ENCODE measurements at places on chromosomes 12 and 14. TPM values are rescaled to one million over a fixed set of nuclear protein-coding genes. Genes with fewer than 3 reads are reported as not detected.
A peak's percentile ranks its signal among the peaks of the same experiment; 100 is the strongest.

Gene FGD6
- 16.2 TPM for total RNA-seq

Gene FOXG1
- not detected for total RNA-seq

Gene ANKRD33
- not detected for total RNA-seq

Gene MAP3K12
- total RNA-seq, result 9.7 TPM

Gene NOPCHAP1
- total RNA-seq, result 10.4 TPM

Gene FAIM2
- 6.4 TPM for total RNA-seq

Gene INSM2
- not detected for total RNA-seq

Gene PKP2
- 148 TPM for total RNA-seq

Gene YEATS4
- total RNA-seq, result 9.8 TPM

Gene TRAFD1
- total RNA-seq, result 18.0 TPM

Gene MDP1
- total RNA-seq, result 14.5 TPM

Gene METTL1
- total RNA-seq, result 7.2 TPM

DNA sequence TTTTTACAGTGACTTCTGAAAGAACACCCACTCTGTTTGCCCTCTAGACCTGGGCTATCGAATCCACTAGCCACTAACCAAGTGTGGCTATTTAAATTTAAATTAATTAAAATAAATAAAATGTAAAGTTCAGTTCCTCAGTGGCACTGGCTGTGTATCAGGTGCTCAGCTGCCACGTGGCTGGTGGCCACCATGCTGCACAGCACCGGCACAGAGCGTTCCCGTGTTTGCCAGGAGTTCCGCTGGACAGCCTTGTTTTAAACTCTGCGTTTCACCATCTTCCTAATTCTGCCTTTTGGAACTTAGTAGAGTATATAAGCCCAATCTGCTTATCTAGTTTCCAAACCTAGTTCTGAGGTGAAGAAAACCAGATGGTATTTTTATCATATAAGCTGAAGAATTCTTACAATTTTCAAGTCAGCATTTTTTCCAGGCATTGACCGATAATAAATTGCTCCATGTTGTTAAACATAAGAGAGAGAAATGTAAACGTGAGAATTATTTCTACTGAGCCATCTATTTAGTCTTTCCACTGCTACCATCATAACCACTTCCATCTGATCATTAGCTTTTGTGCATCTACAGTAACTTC is 339.0 kb downstream of the CACNA1C start:
- no peak for DNase-seq

DNA sequence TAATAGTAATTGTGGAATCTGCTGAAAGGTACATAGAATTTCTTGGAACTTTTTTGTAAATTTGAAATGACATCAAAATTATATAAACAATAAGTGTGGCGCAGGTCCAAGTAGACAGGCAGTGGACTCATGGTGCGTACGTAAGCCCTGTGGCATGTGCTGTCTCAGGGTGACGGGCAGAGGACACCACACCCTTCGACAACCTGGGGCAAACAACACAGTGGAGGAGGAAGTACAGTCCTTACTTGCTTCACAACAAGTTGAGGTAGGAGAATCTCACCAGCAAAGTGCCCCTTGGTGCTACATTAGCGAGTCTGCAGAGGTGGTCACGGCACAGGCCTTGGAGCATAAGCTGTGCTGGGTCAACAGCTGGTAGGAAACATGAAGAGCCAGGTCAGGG is 180.9 kb downstream of the AEBP2 start:
- DNase-seq, result no peak

DNA sequence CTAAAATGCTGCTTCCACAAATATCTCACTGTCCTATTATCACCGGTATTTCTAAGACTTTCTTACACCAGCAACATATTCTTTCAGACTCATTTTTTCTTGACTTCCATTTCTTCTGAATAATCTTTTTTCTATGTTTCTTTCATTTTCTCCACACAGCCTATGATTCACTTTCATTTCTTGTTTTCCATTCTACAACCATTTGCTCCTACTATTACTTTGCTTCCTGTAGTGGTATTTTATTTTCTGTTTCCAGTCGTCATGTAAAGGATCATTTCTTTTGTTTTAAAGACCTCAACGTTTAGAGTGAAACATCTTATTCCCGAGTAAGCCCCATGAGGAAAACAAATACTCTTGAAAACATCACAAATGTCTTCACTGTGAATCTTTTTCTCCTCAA is 182.2 kb upstream of the MDGA2 start:
- DNase-seq, result no peak

DNA sequence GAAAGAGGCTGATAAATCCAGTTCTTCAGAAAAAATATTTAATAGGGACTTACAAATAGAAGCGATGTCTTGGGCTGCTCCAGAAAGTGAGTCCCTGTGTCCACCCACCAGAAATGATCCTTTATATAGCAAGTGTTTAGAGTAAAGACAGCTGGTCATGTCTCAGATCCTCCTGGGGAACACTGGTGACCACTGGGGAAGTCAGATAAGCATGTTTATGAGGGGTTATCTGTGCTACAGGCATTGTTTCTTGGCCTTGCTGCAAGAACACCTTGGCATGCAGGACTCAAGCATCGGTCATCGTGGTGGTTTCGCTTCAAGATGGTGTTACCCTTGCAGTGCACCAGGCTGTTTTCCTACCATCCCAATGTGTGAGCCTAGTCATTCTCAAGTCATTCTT is 27.2 kb downstream of the CPM start:
- no peak for DNase-seq

- no peak for DNase-seq
These were observed 1.9 kb downstream of the HEATR5A start for GRCh38 chr14:31418440-31418839.

DNA sequence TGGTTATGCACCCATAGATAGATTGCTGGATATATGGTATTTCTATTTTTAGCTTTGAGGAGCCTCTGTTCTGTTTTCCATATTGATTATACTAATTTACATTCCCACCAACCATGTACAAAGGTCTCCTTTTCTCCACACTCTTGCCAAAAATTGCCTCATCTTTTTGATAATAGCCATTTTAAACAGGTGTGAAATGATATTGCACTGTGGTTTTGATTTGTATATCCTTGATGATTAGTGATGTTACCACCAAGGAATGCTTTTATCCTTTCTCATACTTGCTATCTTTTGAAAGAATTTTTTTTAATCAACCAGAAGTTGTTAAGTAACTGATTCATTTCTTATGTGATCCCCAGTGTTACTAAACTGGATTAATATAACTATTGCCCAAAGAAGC is 60.0 kb downstream of the BBS10 start:
- no peak for DNase-seq

GRCh38 chr12:65903691-65904383 is 79.6 kb downstream of the HMGA2 start:
- DNase-seq, result no peak

GRCh38 chr14:97840159-97840558 is 1043.0 kb downstream of the VRK1 start:
- no peak for DNase-seq

DNA sequence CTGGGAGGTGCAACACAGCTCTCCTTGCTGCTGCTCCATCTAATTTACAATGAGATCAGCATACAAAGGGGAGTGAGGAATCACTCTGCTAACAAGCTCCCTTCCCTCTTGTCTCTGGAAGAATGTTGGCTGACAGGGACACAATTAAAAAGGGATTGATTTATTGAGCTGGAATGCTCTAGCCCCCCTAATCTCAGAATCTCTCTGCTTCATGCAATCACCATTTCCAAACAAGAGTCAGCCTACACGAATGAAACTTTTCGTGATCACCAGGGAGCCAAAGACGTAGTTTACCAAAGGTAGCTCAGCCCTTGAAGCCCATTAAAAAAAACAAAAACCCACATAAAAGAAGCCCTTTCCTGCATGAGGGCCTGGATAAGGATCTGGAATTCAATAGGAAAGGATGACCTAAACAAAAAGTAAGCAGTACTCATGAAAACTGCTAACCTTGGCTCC is 223.8 kb downstream of the C12orf75 start:
- DNase-seq, result no peak

DNA sequence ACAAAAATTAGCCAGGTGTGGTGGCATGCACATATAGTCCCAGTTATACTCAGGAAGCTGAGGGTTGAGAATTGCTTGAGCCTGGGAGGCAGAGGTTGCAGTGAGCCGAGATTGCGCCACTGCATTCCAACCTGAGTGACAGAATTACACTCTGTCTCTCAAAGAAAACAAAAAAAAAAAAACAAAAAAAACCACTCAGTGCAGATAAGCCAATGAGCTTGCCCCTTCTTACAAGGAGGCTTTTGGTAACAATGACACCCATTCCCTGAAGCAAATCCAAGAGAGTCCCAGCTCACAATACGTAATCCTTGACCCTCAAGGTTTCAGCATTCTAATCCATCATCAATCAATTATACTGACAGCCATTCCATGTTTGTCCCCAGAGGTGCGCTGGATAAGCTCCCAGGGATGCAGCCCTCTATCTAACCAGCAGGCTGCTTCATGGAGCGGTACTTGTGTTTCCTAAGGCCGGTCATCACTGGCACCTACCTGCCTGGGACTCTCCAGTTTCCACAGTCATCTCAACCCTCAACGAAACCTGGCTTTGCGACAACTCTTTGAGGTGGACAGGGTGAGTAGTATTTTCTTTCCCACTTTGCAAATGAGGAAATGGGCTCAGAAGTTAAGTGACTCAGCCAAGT is 12.4 kb downstream of the GCN1 start:
- DNase-seq, result no peak

DNA sequence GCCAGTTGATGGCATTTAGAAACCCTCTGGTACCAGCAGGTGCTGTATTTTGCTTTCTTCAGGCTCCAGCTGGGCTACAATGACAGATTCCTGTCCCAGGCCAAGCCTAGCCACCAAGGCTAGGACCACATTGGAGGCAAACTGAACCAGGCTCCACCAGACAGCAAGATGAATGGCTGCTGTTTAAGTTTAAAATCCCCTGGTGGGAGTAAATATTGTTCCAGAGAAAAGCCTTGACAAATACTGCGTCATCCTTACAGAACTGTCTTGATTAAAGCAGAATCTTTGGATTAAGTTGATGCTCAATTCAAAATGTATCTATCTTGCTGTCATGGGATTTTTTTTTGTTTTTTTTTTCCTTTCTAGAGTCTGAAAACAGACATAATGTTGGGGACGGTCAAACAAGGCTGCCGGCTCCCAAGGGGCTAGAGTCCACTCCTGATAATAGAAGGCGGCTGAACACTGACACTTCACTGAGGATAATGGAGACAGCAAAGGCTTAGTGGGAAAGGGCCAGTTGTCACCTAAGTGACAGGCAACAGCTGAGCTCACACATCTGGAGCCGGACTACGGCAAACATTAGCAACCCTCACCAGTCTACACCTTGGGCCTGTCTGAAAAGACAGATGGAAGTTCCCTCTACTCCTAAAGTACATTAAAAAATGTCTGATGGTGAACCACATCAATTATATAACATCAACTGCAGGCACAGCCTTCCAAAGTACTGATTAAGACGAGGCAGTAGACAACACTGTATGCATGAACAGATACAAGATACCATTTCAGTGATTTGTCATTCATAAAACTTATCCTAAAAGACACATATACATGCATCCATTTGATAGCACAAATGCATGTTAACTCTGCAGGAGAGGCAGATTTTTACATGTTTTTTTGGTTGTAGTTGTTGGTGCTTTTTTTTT is 1.7 kb downstream of the PRICKLE1 start:
- DNase-seq, result no peak

DNA sequence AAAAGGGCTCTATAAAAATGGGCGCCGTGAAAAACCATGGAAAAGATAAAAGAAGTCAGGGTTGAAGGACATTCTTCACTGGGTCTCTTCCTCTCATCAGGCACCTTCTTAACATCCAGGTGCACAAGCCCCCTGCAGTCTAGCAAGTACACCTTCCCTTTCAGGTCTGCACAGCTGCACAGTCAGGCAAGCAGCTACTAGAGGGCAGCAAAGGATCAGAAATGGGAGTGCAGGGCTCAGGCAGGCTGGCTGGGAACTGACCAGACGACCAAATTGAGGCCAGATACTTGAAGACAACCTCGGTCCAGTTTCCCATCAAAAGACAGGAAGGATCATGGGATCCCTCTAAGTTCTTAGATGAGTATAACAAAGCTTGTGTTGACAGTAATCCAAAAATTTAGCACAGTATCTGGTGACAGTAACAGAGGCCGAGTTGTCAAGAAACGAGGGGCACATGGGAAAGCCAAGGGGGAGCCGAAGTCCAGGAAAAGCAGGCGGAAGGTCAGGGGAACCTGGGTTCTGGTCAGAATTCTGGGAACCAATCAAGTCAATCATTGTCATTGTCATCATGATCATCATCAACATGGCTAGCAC is 10.1 kb upstream of the GRIP1 start:
- DNase-seq, result peak; percentile 20

GRCh38 chr12:96241846-96242256 is 47.7 kb downstream of the ELK3 start:
- DNase-seq, result peak; percentile 75

DNA sequence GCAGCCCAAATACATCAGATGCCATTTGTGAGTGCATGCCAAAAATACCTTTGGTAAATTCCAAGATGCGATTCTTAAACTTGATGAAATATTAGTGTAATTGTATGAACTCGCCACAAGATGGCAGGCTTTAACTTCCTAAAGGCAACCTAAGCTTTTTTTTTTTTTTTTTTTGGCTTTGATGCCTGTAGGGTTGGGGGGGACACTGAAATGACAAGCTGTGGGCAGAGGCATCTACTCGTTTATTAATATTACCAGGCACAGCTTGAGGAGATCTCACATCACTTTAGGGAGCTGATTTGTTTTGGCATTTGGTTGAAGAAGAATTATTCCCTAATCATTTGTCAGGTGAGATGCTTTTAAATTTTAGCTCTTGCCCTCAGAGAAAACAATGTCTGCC is 126.7 kb upstream of the CCDC196 start:
- no peak for DNase-seq

- no peak for DNase-seq
These were observed 51.3 kb upstream of the KCNA1 start for GRCh38 chr12:4858386-4858785.

DNA sequence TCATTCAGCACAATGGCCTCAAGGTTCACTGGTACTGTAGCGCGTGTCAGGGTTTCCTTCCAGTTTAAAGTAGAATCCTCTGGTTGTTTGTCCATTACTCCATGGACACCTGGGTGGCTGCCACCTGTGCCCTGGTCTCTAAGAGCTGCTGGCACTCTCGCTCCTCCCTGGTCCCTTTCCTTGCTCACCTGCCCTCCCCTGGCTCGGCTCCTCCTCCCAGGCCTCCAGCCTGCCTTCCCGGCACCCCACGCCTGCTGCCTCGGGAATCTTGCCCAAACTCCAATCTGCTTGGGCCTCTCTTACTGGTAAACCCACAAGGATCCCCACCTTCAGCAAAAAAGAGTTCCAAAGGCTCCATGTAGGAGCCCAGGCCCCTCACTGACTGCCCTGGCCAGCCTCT is 154.4 kb upstream of the DIO3 start:
- no peak for DNase-seq

DNA sequence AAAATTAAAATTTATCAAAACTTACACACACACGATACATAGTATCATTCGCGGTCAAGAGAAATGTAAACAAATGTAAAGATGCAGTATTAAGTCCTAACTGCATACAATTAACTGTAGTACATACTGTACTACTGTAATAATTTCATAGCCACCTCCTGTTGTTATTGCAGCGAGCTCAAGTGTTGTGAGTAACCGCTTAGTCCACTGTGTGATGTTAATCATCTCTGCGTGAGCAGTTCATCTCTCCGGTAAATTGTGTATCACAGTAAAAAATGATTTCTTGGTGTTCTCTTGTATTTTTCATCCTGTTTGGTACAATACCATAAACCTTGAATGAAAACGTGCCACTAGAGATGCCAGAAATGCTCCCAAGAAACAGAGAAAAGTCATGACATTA is 6.5 kb downstream of the EPS8 start:
- no peak for DNase-seq
